ENCODE measurements at places on chromosomes 5 and 9. TPM values are rescaled to one million over a fixed set of nuclear protein-coding genes. Genes with fewer than 3 reads are reported as not detected.

GRCh38 chr5:37721447-37721871 lies 118.4 kb downstream of the GDNF start:
- no peak for DNase-seq

GRCh38 chr9:4594545-4594944 lies 67.5 kb upstream of the PLPP6 start:
- DNase-seq: no peak

DNA sequence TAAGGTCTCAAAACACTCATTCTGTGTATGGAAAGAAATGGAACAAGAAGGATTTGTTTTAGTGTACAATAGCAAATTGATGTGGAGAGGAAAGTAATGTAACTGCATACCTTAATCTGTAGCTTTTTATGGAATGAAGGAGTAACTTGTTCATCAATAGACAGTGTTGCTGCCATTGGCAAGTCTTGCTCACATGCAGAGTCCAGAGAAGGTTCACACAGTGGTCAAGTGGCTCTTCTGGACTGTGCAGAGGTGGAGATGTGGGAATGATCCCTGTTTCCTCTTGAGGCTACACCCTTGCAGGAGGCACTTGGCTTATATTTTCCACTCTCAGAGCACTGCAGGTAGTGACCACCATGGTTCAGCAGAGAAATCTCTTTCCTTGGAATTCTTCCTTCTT lies 132.9 kb upstream of the ANKH start:
- no peak for DNase-seq

- no peak for DNase-seq
These were observed 32.2 kb upstream of the EBF1 start for GRCh38 chr5:159131951-159132350.

DNA sequence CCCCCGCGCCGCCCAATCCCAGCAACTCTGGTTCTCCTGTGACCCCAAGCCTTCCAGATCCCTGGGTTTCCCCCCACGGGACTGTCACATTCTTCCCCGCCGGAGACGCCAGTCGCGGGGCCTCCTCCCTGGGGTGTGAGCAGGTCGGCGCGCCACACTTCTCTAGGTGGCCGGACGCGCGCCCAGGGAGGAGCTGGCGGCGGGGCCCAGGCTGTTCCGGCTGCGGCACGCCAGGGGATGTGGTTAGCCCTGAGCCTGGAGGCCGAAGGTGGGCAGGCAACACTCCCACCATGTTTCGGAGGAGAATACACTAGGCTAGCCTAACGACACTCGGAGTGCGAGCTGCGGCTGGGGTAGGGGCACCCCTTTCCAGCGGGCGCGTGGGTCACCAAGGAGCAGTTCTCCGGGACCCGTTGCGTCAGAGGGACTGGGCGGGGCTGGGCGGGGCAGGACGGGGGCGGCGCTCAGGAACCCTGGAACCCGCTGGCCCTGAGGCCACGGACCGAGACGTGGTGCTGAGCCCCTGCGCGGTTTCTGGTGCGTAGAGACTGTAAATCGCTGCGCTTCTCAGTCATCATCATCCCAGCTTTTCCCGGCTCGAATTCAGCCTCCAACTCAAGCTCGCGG lies at the start of gene SLC27A6:
TSS of gene SLC27A6 (plus strand) at position 478 of the 627 bp plus-strand sequence. CDS start 650 bp downstream, outside the sequence.
- no peak for DNase-seq

- no peak for DNase-seq
These were observed 182.2 kb downstream of the AUH start for GRCh38 chr9:91179237-91180138.

DNA sequence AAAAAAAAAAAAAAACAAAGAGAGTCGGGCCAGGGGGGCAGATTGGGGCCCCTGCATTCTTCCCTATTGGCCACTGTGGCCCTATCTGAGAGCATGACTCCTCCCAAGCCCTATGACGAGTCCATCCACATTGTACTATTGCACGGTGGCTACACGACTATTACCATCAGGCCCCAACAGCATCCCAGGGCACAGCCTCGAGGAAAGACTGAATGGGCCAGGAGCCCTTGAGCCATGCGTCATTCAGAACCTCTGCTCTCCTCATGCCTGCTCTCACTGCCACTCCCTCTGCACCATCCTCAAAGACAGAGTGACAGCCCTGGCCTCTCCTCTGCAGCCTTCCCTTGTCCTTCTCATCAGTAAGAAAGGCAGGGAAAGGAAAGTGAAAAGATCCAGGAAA lies 20.2 kb upstream of the ORM1 start:
- DNase-seq: peak; percentile 28

DNA sequence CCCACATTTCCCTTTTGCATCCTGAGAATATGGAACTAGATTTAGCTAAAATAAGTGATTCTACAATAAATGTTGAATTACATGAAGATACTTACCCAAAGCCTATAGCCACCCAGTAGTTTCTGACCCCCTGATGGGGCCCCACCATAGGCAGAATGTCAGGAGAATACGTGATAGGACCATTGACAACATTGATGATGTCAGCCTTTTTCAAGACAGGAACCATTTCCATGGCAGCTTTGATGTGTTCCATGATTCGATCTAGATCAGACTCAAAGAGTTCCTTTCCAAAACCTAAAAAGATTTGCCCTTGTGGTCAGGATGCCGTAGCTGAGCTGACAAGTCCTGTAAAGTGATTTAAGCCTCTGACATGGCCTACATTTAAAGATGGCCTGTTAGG lies 27.3 kb downstream of the DMGDH start:
- DNase-seq: no peak

- no peak for DNase-seq
These were observed 116.4 kb downstream of the SV2C start for GRCh38 chr5:76199336-76200318.

GRCh38 chr5:175859916-175860315 lies 11.5 kb upstream of the CPLX2 start:
- no peak for DNase-seq

DNA sequence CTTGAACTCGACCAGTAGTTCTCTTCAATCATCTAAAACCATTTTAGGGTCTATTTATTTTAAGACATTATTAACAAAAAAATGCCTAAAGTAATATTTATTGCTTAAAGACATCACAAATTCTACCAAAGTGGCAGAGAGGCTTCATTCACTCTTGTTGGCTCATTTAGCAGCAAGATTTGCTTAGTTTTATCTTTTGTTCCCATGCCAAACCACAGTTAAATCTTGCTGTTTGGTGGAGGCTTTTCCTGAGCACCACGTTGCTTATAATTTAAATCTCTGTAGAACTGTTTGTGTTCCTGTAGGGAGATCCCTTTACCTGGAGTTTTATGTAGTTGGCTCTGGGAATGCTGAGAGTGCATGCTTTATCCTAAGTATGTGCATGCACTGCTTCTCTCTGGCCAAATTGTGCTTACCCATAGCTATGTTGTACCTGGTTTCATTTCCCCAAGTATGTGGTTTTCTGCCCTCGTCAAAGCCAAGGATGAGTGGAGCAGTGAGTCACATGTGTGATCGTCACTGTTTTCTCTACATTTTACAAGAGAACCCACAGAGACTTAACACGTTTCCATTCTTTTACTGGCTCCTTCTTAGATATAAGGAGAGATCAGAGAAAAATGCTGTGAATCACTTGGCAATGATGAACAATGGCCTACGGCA lies 42.1 kb upstream of the MAST4 start:
- no peak for DNase-seq

- DNase-seq: no peak
These were observed 1.4 kb downstream of the HMGCR start for GRCh38 chr5:75338408-75338807.

DNA sequence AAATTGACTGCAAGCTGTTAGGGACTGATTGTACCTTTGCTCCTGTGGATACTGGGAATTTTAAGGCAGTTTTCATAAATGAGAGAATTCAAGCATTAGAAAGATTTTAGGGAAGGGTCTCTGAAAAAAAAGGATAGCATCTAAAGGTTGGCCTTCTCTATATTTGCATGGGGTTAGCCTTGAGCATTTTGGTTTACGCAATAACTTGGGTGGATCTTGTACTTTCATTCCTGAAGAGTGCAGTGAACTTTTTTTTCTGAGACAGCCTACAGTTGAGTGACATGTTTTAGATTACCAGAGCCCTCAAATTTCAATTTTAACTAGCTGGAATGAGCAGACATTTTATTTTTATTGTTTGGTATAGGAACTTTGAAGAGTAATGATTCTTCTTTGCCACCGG lies 91.6 kb upstream of the NR3C1 start:
- DNase-seq: no peak

DNA sequence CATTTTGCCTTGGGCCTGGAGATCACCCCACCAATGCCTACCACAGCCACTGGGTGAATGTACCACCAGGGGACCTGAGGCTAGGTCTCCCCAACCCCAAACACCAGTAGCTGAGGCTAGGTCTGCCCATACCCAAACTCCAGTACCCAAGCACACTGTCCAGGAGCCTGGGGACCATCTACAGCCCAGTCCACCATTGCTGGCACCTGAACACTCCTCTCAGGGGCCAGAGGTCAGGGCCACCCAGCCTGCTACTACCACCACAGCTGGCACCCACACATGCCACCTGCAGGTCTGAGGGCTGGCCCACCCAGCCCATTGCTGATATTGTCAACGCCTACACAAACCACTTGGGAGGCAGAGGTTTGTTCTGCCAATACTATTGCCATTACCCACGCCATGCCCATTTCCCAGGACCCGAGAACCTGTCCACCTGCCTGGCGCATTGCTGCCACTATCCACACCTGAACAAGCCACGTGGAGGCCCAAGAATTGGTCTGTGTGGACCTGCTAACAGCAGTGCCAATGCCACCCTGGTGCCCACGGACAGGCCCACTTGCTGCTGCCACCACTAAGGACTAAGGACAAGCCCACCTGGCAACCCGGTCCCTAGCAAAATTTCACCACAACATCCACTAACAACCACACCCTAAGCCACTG lies 59.2 kb downstream of the ZDHHC21 start:
- DNase-seq: no peak

GRCh38 chr5:132099076-132099748 lies 25.6 kb downstream of the CSF2 start:
- DNase-seq: no peak

DNA sequence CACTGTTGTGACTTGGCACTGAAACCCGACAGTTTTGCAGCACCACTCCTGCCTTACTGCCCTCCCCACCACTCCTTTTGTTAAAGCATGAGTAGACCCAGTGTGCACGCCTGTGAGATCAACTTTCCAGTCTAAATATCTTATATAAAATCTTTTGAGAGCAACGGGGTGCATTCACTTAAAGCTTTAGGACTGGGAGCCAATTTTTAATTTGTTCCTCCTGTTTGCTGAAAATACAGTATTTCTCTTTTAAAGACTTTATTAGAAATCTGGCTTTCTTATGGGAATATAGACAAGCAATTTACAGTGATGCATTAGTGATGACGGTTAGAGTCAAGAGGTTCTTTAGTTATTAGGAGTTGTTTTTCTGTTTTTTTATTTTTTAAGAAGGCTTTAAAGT lies 397.5 kb downstream of the TMEM167A start:
- no peak for DNase-seq

- no peak for DNase-seq
These were observed 599.1 kb upstream of the CLINT1 start for GRCh38 chr5:158458086-158458485.

- no peak for DNase-seq
These were observed 2.2 kb downstream of the NXNL2 start for GRCh38 chr9:88536951-88537760.

DNA sequence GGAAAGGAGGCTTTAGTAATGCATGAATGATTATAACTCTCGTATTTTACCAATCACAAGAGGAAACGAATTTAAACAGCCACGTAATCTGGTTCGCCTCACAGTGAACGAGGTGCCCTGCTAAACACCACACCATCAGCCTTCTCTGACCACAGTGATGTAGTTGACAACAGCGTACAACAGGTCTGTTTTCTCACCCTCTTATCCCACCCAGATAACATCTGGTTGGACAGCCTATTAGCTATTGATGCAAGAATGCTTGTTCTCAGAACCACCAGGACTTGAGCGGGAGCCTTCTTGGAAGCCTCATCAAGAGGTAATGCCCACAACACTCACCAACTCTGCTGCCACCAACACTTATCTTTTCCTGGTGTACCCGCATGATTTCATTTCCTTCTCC lies 23.3 kb downstream of the SLC1A3 start:
- DNase-seq: no peak

DNA sequence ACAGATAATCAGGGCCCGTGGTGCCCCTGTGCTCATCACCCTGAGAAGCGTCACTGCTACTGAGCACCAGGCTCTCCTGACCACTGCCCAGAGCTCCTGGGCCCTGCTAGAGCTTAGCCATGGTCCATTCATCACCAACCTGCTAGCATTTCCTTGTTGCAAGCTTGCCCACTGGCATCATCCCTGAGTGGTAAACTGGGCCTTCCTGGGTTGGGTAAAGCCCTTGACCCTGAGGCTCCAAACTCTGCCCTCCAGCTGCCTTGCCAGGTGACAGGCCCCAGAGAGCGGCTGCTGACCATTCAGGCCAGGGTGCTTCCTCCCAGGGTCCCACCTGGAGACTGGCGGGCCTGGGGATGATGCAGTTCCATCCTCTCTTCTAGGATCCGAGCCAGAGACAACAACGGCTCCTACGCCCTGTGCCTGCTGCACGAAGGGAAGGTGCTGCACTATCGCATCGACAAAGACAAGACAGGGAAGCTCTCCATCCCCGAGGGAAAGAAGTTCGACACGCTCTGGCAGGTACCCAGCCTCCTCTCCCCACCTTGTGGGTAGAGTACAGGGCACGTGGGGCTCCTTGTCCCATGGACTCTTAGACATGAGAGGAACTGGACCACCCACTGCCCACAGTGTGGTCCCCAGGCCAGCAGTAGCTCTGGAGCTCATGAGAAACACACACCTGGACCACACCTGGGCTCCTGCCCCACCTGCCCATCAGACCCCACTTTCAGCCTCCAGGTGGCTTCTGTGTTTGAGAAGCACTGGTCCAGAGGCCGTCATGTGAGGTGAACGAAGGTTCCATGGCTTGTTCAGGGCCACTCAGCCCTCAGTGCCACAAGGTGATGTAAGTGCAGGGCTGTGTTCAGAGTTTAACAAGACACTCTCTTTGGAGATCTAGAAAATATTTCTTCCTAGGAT lies 60.5 kb downstream of the SYK start:
- no peak for DNase-seq

DNA sequence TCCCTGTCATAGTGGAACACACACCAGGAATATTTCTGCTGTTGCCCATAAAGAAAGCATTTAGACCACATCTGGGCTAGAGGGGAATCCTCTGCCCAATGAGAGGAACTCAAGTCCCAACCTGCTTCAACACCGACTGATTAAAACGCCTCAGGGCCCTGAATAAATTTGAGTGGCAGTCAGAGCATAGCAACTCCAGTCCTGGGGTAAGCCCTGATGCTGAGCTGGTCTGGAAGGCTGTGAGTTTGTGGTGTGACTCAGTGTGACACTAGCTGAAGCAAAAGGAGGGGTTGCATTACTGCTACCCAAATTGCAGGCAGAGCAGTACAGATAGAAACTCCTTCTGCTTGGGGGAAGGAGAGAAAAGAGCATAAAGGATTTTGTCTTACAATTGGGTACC lies 148.3 kb downstream of the PRDM9 start:
- DNase-seq: no peak

ERCC6L2 gene
- total RNA-seq: 38.0 TPM

SLC4A9 gene
- total RNA-seq: 0.22 TPM

FOXD4 gene
- 0.32 TPM for total RNA-seq

FAM78A gene
- total RNA-seq: 6.3 TPM

TMEM8B gene
- 6.7 TPM for total RNA-seq

SURF4 gene
- total RNA-seq: 211 TPM

All from mesenteric fat pad (tissue), 1 donor.